ENCODE measurements at places on chromosomes 5 and 9.

DNA sequence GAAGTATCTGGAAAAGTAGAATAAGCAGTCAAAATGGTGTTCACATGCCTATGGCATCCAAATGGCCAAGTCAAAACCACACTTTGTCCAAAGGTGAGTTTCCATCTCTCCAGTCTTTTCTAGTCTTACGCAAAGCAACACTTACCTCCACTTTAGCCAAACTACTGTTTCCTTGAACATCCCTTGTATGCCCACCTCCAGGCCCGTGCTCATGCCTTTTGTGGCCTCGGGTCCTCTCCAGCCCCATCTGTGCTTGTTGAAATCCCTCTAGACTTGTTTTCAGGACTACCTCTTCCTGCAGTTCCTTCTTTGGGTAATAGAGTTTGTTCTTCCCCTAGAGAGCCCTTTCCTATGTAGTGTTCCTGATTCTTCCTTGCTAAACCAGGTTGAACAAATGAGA is 61.0 kb downstream of the ANGPTL2 start:
- no peak for DNase-seq

- DNase-seq: no peak
These were observed 161.5 kb downstream of the CRB2 start for GRCh38 chr9:123517512-123517911.

- DNase-seq: no peak
These were observed 25.2 kb upstream of the SYNPO start for GRCh38 chr5:150615141-150615699.

DNA sequence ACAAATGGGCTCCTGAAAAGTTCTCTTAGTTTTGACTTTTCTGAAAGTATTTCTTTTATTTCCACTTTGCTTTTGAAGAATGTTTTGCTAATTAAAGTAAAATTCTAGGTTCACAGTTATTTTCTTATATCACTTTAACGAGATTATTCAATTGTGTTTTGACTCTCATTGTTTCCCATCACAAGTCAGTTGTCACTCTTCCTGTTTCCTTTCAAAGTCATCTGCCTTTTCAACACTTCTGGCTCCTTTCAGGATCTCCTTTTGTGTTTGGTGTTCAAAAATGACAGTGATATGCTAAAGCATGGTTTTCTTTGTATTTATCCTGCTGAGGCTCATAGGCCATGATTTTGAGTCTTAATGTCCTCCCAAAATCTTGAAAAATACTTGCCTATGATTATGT is 235.4 kb upstream of the TAS2R1 start:
- DNase-seq: no peak

- DNase-seq: no peak
These were observed 167.9 kb downstream of the TSSK1B start for GRCh38 chr5:113266913-113267227.

- no peak for DNase-seq
These were observed 9.9 kb upstream of the PTGS1 start for GRCh38 chr9:122360891-122361290.

DNA sequence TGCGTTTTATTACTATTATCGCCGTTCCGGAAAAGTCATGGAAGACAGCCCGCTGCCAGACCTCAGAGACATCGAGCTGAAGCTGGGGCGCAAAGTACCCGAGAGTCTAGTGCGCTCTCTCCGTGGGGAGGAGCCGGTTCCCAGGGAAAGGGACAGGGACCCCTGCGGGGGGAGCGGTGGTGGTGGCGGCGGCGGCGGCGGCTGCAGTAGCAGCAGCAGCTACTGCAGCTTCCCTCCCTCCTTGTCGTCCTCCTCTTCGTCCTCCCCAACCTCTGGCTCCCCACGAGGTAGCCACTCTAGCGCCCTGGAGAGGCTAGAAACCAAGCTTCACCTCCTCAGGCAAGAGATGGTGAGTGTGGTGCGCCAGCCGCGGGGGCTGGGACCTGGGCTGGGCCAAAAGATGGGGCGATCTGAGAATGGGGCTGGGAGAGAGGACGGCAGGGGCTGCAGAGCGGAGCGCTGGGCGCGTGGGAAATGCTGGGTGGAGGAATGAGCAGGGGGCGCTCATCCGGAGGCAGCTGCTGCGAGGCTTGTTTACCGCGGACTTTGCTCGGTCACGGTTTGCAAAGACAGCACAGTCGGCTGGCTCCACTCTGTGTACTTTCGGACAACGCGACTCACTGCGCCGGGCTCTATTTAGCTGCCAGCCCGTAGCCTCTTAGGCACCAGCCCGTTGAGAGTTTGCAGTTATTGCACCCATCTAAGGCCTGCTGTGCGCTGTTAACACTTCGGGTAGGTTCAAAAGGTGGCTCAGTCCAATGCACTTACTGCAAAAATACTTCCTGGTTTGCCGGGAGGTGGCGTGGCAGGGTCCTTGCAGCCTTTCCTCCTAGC is 1.1 kb downstream of the LURAP1L start:
- DNase-seq: peak; percentile 74

DNA sequence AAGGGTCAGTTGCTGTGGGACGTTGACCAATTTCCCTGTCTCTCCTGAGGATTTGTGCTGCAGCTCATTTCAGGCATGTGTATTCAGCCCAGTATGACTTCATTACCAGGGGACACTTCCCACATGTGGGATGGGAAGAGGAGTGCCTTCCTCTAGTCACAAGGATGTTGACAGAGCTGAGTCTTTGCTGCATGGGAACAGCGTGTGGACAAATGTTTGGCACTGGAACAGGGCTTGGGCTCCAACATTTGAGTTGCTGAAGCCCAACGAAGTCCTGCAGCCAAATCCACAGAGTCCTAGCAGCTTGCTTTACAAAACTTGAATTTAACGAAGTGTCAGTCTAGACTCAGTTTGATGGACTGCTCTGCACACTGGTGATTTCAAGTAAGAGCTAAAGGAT is 283.2 kb downstream of the SH3GL2 start:
- no peak for DNase-seq

DNA sequence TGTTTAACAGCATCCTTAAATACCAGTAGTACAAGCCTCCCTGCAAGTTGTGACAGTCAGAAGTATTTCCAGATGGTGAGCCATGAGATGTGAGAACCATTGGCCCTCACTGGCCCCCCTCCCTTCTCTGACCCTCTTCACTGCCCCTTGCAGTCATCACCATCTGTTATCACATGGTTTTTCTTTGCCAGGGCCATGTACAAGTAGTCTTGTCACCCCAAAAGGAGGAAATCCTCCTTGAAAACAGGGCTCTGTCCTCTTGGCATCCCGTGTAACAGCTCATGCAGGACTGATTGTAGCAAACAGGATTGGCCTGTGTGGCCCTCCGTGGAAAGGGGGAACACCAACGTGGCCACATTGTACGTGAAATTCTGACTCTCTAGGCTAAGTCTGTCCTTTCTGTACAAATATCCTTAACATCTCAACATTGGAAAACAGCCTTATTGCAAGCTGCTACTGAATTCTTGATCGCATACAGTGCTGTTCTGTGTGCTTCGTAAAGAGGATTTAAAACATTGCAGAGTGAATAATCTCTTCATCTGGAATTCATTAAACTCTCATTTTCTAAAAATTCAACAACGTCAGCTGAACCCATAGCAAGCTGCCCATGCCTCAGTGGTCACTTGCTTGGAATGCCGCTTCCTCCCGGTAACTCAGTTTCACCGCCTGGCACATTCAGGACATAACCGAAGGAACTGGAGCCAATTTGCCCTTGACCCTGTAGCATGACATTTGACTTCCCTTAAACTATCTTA is 171.7 kb downstream of the ATPSCKMT start:
- DNase-seq: no peak

DNA sequence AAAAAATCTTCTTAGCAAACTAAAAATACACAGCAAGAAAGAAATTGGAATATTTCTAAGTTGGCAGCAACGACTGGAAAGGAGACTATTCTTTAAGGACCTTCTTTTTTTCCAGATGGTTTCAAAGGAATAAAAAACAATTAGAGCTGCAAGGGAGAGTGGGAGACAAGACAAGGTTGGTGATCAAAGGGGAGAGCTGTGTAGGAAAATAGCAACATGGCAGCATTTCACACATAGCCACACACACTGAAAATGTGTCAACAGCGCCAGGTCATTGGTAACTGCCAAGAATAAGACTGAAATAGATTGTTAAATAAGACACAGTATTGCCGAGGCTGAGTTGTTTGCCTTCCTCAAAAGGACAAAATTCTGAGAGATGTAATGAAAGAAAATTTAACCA is 88.1 kb upstream of the TLE1 start:
- no peak for DNase-seq

- no peak for DNase-seq
These were observed 130.9 kb downstream of the CCDC192 start for GRCh38 chr5:127834094-127834531.

DNA sequence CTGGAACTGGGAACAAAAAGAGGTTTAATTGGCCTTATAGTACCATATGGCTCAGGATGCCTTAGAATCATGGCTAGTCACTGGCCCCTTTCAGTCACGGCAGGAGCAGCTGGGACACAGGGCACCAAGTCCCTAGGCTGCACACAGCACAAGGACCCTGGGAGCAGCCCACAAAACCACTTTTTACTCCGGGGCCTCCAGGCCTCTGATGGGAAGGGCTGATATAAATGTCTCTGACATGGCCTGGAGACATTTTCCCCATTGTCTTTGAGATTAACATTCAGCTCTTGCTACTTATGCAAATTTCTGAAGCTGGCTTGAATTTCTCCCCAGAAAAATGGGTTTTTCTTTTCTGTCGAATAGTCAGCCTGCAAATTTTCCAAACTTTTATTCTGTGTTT is 1026.4 kb upstream of the COX7C start:
- no peak for DNase-seq
